ENCODE measurements at places on chromosomes 7 and 10.
A peak's percentile ranks its signal among the peaks of the same experiment; 100 is the strongest.

- DNase-seq = no peak
Observed at GRCh38 chr10:120950051-120950561, 98.9 kb downstream of the WDR11 start.

DNA sequence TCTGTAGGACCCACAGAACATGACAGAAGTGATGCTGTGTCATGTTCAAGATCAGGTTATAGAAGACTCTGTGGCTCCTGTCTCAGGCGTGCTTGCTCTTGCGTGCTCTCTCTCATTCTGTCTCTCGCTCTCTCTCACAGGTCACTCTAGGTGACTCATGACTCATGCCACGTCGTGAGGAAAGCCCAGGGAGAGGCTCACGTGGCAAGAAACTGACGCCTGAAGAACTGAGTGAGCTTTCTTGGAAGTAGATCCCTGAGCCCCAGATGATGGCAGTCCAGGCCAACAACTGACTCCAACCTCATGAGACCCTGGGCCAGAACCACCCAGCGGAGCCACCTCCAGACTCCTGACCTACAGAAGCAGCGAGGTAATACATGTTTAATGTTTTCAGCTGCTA lies 103.3 kb downstream of the DNMBP start:
- DNase-seq = no peak

DNA sequence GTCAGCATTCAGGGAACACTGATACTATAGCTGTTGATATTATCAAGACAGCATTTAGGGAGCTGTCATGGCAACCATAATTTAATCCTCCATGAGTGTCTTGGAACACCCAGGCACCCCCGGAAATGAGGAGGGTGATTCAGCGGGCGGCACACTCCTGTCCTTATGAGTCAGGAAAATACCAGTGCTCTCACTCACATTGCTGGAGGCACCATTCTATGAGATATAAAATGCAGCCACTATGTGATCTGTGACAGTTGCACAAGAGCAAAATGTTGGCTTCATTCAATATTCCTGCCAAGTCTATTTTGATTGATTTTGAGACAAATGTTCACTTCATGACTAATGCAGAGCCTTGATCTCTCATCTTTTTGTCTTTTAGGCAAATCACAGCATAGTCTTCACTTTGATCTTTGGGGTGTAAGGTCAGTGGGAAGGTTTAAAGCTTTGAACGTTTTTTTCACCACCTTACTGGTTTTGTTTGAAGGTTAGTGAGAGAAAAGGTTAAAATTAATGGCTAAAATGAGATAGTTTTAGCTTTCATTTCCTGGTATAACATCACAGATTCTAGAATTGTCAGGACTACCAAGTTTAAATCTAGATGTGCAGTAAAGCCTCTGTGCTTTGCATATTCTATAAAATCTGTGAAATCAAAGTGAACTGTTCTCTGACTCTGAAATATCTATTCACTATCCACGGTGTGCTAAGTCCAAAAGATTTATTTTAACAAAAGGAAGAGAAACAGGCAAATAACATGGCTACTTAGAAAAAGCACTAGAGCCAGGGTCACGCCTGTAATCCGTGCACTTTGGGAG lies 12.4 kb upstream of the ARHGAP12 start:
- DNase-seq = no peak

DNA sequence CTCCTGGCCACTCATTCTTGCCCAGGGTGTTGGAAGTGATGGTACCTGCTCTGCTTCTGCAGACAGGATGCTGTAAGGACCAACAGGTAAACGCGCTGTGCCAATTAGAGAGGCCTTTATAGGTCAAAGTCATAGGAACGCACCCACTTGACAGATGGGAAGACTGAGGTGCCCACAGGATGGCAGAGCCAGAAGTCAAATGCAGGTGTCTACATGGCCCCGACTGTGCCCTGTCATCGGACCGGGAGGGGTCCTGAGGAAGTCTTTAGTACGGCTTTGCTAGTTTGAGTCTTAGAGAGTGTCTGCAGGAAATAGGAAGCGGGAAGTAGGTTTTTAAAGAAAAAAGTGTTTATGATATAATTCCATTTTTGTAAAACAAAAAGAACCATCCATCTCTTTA lies 57.3 kb downstream of the HK1 start:
- no peak for DNase-seq

- DNase-seq = peak; percentile 54
Observed at GRCh38 chr7:5452937-5453540, 29.4 kb upstream of the TNRC18 start.

DNA sequence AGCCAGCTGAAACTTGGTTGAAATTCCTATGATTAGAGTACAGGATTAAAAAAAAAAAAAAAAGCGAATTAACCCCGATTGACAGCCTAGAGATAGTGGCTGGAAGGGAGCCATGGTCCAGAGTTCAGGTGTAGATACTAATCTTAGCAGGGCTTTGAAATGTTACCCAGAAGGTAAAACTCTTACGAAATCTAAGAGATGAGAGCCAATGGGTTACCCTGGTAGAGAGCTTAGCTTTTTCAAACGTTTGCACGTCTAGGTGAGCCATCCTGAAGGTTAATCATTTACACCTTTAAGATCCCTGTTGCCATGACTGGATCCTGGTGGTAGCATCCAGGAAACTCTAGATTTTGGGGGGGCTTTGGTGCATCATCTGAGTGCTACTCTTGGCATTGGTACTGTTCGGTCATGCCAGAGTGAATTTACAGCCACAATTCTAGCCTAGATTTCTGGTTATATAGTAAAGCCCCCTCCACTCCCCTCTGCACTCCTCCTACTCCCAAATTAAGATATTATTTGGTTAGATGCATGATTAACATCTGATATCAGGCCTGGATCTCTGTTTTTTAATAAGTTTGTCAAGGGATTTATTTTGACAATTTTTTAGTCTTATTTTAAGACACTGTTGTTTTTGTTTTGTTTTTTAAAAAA lies 1.2 kb downstream of the AGFG2 start:
- DNase-seq = no peak

DNA sequence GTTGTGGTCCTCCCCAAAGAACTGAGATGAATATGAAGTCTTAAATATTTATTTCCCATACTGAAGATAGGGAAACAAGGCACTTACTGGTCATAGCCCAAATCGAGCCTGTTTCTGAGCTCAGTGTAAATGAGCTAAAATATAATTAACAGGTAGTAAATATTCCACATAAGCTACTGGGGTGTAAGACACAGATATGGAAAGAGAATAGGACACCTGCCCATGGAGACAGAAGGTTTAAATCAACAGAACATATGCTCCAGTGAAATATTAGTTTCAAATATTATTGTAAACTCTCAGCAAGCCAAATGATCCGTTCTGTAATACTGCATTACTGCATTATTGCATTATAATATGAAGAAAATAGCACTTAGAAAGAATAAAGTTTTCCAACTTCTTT lies 537.9 kb downstream of the ANKRD7 start:
- DNase-seq = no peak

DNA sequence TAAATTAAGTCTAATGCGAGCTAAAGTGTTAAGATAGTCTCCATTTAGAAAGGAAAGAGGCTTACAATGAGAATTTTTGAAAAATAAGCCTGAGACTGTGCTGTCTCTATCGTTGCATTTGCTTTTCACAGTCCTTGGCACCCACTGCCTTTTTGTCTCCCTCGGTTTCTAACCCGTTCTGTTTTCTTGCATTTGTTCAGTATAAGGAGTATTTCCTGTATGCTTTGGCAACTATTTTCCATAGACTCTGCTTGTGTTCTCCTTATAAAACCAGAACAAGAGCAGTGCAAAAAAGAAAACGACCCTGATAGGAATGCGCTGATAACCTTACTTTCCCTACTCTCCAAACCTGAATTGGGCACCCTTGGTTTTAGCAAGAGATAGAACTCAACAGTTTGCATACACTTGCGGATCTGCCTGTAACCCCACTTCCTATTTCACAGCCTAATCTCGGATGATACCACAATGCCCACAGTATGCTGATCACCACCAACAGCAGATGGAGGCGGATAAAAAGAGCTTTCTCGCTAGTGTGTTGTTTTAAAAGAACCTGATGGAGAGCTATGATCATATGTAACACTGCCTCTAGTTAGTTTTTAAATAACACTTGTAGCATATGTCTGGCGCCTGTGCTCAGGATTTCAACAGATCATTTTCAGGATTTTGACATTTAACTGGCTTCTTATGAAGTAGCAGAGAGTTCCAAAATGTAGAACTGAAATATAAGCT lies 1.6 kb upstream of the ARHGAP12 start:
- DNase-seq = peak; percentile 62

GRCh38 chr10:78185693-78186055 lies 152.0 kb downstream of the RPS24 start:
- DNase-seq = no peak

Data from suppressor macrophage (primary cell).